Activated CD4-positive, alpha-beta T cell treated with anti-CD3 and anti-CD28 coated beads for 24 hours (primary cell): ENCODE measurements at places on chromosomes 13 and 19.

DNA sequence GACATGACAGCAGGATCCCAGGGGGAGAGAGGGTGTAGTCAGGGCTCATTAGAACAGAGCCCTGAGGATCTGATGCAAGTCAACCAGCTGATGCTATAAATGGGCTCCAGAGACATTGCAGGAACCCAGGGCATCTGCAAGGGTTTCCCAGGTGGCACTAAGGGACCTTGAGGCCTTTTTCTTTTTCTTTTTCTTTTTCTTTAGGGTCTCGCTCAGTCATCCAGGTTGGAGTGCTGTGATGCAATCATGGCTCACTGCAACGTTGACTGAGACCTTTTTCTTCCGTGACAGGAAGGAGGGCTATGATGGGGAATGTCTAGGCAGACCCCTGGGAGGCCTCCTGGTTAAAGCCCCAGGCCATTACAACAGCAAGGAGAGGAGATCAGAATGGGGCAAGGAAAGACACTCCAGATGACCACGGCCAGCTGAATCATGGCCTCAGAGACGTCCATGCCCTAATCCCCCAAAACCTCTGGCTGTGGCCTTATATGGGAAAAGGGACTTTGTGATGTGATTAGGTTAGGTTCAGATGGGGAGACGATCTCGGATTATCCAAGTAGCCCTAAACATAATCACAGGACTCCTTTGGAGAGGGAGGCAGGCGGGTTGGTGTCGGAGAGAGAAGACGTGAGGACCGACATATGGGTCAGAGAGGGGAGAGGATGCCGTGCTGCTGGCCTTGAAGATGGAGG is 4.5 kb upstream of the FCGRT start:
- no peak for DNase-seq

DNA sequence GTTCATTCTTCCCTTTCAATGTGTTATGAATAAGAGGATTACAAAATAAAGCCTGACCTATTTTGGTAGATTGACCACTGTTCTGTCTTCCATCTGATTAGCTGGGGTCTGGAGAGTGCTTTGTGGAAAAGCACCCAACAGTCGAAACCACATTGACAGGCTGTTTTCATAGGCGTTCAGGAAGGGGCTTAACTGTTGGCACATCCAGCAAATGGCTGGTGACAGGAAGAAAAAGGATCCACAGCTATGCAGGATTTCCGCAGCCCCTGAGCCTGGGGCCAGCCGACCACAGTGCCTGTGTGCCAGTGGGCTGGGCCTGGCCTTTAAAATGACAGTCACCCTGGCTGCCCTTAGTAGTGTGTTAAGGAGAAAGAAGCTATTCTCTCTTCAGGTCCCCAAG is 113.3 kb downstream of the SIPA1L3 start:
- no peak for DNase-seq

DNA sequence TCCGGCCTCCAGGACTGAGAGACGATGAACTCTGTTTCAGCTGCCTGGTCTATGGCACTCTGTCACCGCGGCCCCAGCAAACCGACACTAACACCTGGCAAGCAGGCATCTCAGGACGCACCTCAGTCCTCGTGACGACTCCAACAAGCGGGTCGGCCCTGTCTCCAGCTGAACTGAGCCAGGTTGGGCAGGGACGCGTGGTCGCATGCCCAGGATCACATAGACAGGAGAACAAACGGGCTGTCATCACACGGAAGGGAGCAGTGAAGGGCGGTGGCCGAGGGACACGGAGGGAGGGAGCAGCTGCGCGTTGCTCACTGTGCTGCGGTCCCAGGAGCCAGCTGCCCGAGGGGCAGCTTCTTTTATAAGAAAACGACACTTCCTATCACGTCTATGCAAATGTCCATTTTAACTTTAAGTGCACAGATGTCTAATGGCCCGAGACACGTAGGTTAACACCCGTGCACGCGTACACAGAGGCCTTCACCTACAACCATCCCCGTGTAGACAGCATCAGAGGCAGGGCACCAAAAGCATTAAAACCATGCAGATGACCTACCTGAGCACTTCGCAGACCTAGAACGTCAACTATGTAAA is 8.9 kb downstream of the SGTA start:
- DNase-seq, result no peak

DNA sequence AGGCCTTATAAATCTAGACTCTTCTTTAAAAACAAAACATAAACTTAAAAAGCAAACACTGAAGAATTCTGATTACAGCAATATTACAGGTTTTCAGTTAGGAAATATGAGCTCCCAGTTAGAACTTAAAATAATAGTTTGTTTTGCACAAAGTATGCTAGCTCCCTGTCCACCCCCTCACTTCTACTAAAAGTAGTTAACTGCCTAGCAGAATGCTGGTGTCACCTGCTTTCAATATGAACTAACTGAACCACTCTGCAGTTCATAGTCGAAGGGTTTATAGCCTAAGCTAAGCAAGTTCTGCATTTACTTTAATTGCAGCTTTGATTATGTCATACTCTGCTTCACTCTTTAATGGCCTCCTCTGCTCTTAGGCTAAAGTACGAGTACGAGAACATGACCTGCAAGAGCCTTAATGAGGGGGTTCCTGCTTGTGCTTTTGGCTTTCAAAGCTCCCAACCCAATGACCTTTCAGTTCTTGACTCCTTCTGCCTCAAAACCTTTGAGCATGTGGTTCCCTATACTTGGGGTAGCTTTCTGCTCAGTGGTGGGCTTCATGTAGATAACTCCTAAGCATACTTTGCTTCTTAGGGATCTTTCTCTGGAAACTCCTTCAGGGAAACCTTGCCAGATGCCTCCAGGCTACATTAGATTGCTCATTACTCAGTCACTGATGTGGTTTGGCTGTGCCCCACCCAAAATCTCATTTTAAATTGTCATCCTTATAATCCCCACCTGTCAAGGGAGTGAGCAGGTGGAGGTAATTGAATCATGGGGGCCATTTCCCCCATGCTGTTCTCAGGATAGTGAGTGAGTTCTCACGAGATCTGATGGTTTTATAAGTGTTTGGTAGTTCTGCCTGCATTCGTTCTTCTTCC is 278.9 kb upstream of the ARGLU1 start:
- no peak for DNase-seq

DNA sequence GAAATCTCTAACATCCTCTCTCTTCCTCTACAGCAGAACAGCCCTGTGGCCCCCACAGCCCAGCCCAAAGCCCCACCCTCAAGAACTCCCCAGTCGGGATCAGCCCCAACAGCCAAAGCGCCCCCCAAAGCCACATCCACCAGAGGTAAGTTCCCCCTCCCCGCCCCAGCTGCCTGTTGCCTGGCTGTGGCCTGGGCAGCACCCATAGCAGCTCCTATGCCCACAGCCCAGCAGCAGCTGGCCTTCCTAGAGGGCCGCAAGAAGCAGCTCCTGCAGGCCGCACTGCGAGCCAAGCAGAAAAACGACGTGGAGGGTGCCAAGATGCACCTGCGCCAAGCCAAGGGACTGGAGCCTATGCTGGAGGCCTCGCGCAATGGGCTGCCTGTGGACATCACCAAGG is 14.5 kb downstream of the CC2D1A start:
- DNase-seq, result no peak

DNA sequence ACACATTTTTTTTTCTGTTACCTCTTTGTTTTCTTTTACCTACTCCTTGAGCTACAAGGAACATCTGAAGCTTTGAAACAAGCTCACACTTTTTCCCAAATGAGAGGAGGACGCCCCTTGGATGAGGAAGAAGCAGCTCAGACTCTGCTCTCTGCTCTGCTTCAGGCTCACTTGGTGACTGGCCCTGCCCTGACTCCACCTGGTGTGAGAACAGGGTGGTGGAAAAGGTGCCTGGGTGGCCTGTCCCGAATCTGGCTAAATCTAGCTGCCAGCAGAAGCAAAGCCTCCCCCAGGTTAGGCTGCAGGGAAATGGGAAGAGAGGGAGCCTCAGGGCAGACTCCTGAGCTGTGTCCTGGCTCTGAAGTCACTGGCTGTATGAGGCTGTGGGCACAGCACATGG is 68.0 kb upstream of the CEACAM8 start:
- no peak for DNase-seq

DNA sequence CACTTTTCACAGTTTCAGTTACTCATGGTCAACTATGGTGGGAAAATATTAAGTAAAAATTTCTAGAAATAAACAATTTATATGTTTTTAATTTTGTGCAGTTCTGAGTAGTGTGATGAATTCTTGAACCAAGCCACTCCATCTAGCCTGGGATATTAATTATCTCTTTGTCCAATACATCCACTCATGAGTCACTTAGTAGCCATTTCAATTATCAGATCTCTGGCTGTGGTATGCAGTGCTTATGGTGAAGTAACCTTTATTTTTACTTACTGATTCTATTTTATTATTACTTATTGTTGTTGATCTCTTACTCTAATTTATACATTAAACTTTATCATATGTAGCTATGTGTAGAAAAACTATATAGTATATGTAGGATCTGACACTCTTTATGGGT is 128.9 kb upstream of the KLHL1 start:
- DNase-seq, result no peak

- DNase-seq, result no peak
Observed at GRCh38 chr13:106466691-106467426, 68.6 kb downstream of the EFNB2 start.

DNA sequence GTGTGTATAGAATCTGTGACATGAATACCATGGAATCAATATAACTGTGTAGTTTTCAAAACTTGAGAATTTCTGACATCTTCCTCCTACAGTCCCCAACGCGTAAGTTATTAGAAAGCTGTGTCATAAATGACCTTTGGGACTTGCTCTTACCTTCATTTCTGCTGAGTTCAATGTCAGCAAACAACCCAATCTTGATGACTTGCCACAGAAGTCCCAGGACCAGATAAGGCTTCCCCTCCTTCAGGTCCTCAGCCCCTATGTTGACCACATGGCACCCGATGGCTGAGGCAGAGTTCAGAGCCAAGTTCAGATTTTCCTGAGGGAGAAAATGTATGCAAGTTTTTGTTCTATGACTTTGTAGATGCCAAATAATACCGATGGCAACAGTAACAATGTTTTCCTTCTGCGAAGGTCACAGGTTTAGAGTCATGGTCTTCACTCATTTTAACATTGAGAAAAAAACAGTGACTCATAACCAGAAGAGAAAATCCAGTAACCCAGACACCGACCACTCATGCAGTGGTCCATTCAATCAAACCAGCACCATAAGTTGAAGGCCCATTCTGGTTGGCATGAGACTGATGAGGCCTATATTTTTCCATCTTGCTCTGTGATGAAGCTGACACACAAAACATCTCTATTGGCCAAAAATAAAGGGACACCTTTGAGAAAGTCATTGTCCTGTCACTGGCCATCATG is 29.2 kb downstream of the LCP1 start:
- DNase-seq, result no peak

DNA sequence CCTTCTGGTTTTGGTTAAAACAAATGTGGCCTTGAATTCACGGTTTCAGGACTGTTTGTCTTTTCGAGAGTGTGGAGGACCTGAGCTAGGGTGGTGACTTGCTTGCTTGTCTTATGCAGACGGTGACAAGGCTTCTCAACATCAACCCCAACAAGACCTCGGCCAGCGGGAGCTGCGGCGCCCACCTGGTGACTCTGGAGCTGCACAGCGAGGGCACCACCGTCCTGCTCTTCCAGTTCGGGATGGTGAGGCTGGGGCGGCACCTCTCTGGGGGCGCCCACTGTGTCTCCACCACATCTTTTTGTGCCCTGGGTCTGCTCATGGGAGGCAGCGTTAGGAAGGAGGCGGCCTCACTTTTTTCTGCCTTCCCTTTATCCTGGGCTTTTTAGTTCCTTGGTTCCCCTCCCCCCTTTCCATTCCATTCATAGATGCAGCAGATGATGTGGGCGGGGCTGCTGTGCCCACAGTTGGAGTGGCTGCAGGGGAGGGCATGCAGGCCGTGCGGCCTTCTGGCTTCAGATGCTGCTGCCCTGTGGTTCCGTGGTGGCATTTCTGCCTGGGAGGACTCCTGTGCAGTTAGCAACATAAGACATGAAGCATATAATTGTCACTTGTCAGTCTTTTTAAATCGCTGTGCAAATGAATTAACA is 23.3 kb downstream of the LAMP1 start:
- DNase-seq, result no peak

- no peak for DNase-seq
Observed at GRCh38 chr13:40171566-40171965, 494.9 kb downstream of the FOXO1 start.

DNA sequence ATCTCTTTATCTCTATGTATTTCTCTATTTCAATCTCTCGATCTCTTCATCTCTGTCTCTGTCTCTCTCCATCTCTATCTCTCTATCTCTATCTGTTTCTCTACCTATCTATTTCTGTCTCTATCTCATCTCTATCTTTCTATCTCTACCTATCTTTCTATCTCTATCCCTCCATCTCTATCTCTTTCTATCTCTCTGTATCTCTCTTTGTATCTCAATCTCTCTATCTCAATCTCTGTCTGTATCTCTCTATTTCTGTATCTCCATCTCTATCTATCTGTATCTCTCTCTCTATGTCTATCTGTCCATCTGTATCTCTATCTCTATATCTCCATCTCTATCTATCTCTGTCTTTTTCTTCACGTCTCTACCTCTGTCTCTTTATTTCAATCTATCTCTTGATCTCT is 25.2 kb downstream of the TNFSF9 start:
- DNase-seq, result no peak

DNA sequence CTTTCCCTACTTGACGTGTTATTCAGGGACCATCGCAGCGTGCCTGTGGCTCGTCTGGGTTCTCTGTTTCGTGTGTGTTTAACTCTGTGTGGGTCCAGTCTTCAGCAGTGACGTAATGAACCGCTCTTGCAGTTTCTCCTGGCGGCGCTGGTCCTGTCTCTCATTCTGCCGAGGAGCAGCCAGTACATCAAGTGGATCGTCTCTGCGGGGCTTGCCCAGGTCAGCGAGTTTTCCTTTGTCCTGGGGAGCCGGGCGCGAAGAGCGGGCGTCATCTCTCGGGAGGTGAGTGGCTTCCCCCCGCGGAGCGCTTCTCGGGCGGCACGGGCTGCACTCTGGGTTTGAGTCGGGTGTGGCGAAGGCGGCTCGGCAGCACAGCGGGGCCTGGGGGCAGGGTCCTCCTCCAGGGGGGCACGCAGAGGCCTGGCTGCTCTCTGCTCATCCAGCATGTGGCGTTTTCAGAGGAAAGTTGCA is 36.3 kb upstream of the TFDP1 start:
- no peak for DNase-seq

DNA sequence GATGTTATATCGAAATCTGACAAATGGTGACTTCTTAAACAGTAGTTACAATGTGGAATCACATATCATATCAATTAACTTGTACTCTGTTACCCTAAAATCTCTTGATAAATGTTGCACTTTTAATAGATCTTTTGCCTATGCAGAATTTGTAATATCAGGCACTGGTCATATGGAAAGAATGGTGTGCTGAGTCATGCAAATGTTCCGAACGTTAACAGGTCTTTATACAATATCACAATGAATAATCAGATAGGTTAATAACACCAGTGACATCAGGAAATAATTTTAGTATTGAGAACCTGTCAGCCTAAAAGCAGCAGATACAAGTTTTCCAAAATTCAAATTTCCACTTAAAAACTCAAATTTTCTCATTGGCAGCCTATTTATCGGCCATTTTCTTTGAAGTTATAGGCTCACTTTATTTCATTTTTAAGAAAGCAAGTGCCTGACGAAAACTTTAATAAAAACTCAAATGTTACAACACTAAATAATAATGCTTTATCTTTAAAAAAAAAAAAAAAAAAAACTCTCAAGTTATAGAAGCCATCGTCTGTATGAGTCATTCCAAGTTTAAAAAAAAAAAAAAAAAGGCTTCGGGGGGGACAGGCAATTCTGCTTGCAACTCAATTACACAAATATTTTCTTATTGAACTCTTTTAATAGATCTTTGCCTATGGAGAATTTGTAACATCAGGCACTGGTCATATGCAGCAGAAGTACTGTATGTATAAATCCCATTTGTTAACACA is 180.9 kb downstream of the DIAPH3 start:
- DNase-seq, result no peak
